ENCODE measurements at places on chromosomes 13 and 19.

GRCh38 chr13:48636550-48636949, 17.2 kb upstream of the CYSLTR2 start:
- no peak for DNase-seq

GRCh38 chr19:10764340-10764894, 46.5 kb downstream of the DNM2 start:
- no peak for DNase-seq

GRCh38 chr13:106922384-106922783, 354.4 kb upstream of the ARGLU1 start:
- DNase-seq = no peak

GRCh38 chr13:36461506-36461905, 29.2 kb downstream of the CCNA1 start:
- no peak for DNase-seq

DNA sequence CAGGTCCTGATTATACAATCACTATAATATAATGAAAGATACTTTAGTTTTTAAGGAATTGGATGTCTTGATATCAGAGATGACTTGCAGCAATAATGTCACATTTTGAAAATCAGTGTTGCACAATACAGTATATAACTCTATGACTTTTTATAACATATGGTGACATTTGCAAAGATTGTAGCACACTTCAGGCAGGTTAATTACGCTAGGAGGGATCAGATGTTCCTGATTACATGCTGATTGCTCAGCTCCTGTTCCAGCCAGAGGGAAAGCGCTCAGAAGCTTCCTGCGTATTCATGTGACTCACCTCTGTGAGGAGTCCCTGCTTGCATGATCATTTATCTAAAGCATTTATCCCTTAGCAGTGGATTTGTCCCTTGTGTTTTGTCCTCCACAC, 265.6 kb downstream of the GPC5 start:
- DNase-seq = no peak

- DNase-seq = no peak
These were observed 122.6 kb upstream of the FNDC3A start for GRCh38 chr13:48852911-48853727.

DNA sequence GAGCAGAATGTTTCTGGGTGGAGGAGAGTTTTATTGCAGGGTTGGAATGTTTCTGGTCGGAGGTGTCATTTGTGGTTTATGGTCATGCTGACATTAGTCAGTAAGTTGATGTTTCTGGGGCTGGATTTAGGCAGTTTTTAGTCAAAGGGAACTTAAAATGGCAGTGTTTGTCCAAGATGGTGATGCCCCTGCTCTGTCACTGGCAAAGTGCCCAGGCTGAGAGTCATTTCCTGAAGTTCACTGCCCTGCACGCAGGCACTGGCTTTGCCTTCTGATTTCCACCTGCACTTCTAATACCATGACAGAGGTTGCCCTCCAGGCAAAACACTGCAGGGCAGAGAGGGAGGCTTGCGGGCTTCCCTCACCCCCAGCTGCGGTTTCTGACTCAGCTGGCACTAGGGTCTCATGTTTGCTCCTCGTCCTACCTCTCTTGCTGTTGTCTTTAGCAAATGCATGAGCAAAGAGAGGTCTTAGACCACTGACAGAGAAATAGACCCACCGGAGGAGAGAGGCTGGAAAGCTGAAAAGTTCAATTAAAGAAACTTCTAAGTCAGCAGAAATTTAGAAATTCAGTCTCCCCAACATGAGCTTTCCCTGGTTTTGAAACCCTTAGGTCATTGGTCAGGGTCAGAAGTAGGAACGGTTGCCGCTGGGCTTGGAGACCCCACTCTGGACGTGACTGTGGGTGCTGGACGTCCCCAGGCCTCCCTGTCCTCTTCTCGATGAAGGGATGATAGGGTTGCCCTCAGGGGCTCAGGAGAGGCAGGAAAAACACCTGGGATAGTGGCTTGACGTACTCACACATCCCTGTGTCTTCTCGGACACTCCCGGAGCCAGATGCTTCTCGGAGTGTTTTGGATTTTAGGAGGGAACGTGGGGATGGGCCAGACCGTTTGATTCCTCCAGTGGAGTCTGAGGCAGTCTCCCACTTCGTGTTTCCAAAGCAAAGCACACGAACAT, 26.3 kb downstream of the TMEM255B start:
- peak; percentile 7 for DNase-seq

- no peak for DNase-seq
These were observed 789.0 kb downstream of the DIAPH3 start for GRCh38 chr13:59374691-59375090.

Measured in activated CD8-positive, alpha-beta memory T cell treated with anti-CD3 and anti-CD28 coated beads, Interleukin-2, amount 50 U/mL, for 4 hours (primary cell).